ENCODE measurements at places on chromosomes 12 and 14.

GRCh38 chr14:67680941-67681340, 6.5 kb upstream of the VTI1B start:
- no peak for DNase-seq

GRCh38 chr14:100440207-100440631, 117.1 kb downstream of the SLC25A47 start:
- DNase-seq = no peak

DNA sequence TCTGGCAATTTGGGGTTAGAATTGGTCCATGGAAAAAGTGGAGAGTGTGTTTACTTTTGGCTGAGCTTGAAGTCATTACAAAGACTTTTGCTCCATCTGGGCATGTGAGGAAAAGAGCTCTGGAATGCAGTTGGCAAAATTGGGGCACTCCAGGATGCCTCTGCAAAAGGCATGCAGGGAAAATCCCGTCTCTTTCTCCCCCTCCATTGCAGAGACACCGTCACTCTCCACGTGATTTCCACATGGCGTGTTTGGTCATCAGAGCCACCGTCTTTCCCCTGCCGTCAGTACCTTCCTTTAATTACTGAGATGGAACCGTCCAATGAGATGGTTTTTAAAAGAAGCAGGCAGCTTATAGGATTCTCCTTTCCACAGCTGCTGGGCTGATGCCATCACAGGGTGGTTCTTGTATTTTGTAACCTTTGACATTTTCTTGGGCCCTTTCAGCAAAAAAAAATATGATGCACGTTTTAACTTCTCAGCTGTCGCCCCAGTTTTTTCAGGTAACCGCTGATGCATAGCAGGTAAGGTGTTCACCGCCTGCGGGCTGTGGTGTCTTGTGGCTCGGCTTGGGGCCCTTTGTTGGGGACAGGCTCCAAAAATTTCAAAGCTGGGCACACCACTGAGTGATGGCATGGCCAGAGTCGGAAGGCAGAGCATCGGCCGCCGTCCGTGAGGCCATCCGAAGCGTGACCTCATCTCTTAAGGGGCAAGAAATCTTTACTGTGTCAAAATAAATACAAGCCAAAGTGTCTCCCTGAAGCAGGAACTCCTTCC, 68.4 kb downstream of the CACNA1C start:
- no peak for DNase-seq

GRCh38 chr14:75188520-75189268, 12.3 kb upstream of the TMED10 start:
- no peak for DNase-seq

DNA sequence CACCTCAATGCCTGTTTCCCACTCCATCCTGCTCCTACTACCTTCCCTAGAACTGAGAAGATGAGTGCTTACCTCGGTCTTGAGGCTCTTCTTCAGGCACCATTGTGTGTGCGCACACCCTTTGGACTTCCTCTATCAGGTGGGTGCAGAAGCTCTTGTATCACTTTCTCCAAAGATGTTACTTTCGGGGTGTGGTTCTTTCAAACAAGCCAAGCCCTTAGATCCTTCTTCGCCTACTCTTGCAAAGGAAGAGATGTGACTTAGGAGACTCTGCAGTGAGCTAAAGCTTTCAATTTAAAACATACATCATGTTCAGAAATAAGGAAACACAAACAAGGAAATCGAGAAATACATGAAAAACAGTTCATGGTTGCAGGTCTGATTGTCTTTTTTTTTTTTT, at the start of gene CLEC4C:
Gene CLEC4C, minus strand, starts transcription at position 130 of the 400 bp plus-strand sequence. Its CDS starts 27 bp downstream, at position 103.
- no peak for DNase-seq
